IPS DF 19.7 (cell line): ENCODE measurements at places on chromosomes 5 and 9.

- peak; percentile 74 for DNase-seq
Measured at GRCh38 chr5:172420235-172420939, 33.9 kb downstream of the SH3PXD2B start.

DNA sequence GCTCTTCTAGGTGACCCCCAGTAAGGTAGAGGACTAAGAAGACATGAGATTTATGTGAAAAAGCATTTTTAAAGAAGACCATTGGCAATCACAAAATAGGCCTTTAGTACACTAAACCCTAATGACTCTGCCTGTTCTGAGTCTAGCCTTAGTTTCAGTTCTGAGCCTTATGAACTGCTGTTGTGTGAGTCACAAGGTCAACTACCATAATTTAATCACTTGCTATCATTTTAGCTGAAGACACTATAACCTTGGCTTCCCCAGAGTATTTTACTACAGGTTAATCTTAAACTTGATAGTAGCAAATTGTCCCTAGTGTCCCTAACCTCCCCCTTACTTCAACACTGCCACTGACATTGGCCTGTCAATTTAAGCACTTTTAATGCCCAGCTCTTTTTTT lies 34.4 kb downstream of the APC start:
- no peak for DNase-seq

GRCh38 chr5:55159763-55160492 lies at the start of gene GPX8:
Gene GPX8, plus strand, starts transcription at chr5:55160171. Its CDS starts 22 bp downstream, at chr5:55160193.
- DNase-seq = no peak

DNA sequence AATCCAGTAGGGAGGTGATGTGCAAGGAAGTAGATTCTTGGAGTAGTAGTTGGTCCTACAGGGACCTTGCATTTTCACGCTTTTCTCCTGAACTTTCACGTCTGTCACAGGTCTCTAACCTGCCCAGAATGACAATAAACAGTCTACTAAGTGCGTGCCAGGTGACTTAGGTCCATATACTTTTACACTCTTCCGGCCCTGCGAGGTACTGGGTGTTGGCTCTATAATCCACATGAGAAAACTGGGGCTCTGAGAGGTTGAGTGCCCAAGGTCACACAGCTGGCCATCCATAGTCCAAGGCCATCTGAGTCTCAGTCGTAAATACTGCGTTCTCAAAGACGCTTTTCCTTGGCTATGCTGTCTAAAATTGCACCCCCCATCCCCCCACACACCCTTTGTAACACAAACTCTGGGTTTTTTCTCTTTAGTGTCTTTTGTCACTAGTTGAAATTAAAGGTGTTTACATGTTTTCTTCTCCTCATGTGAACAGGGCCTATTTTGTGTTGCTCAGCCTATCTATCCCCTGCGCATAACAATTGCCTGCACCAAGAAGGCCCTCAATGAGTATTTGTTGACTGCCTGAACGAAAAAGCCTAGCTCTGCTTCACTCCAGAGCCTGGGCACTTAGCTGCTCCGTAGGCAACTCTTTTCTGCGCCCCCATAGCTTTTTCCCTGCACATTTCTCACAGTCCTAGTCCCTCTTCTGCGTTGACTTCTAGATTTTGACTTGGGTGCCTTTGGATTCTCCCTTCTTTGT lies 943 bp downstream of the SFXN1 start:
- no peak for DNase-seq

DNA sequence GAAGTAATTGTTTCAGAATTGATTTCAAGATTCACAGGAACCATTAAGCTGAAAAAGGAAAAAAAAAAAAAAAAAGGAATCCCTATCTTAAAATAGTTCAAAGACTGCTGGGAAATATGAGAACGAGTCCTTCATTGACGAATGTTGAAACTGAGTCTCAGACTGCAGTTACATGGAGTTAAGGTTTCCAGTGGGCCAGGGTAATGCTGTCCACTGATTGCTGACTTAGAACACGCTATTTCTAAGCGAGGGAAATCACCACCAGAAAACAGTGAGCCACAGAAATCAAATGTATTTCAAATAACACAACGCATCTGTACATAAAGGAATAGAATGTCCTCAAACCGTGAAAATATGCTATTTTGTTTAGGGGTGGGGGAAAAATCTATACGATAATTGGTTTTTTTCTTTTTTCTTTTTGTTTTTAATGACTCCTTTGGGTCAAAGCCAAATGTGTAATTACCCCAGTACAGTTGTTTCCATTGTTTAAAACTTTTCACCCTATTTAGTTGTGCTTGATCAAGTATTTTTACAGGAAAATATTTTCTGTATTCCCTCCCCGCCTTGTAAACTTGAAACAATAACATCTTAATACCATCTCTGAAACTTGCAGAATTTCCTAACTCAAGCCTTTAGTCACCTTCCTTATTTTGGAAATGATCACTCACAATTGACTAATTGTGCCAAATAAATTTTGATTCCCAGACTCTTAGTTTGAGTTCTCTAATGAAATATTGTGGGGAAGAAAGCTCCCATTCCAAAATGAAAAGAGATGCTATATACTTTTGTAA lies 208.3 kb downstream of the MCTP1 start:
- DNase-seq = no peak

DNA sequence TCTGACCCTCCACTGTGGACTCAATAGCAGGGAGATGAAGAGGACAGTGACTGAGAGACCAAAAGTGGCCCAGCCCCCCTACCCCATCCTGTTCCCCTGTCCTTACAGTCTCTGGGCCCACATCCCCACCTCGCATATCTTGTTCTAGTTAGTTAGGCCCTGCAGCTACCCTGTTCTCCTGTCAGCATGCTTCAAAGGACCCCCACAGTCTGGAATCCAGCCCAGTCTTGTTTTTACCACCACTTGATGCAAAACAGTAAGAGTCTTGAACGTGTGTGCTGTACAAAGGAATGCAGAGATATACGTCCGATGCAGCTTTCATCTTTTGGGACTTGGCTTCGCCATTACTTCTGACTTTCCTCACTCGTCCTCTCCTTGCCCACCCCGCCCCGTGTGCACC lies 12.2 kb upstream of the POMT1 start:
- no peak for DNase-seq

DNA sequence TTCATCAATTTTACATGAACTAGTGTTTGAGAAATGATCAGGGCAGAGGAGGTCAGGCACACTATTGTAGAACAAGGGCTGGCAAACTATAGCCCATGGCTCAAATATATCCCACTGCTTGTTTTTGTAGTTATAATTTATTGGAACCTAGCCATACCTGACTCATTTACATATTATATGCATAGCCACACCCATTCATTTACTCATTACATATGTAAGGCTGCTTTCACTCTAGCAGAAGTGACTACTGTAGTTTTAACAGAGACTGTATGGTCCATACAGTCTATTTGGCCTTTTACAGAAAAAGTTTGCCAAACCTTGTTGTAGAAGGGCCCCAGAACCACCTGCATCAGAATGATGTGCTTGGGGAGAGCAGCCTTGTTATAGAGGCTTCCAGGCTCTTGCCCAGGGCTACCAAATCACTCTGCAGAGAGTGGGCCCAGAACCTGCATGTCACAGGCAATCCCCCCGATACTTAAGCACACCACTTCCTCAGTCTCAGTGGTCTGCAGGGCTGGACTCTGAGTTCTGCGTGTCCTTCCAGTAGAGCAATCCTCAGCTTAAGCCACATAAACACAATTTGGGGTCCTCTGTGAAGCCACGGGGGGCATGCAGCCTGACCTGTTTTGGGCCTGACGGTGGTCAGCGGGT lies 6.7 kb downstream of the ANKS6 start:
- DNase-seq = no peak
